T47D (cell line): ENCODE measurements at places on chromosomes 1 and 21.
A peak's percentile ranks its signal among the peaks of the same experiment; 100 is the strongest.

DNA sequence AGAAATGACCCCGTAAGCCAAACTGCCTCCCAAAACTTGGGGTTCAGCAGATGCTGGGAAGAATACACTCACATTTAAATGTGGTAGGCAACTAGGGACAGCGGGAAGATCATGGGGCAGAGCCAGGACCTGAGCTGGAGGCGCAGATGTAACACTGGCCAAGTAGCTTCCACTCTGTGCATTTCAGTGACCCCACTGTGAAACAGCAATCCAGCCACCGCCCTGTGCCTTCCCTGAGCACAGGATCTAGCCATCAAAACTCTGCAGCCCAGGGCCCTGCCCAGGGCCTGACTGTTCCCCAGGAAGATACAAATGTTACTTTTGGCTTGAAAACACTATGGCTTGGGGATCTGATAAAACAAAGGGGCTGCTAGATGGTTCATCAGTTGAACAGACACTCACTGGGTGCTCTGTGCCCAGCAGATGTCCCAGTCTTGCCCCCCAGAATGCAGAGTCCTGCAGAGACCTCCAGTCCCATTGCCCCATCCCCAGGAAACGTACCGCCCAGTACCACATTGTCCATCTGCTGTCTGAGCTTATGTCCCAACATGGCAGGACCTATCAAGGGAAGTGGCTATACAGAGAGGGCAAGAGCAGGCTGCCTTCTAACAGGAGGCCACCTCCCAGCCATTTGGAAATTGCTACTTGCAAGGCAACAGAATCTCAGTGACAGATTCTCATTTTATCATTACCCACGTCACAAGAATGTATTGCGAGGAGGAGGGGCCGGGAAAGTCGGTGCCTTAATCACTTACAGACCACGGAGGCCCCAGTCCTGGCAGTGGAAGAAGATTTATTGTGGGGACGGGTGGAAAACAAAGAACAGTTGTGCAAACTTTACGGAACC, 124.0 kb downstream of the DMRTB1 start:
- DNase-seq, result no peak

DNA sequence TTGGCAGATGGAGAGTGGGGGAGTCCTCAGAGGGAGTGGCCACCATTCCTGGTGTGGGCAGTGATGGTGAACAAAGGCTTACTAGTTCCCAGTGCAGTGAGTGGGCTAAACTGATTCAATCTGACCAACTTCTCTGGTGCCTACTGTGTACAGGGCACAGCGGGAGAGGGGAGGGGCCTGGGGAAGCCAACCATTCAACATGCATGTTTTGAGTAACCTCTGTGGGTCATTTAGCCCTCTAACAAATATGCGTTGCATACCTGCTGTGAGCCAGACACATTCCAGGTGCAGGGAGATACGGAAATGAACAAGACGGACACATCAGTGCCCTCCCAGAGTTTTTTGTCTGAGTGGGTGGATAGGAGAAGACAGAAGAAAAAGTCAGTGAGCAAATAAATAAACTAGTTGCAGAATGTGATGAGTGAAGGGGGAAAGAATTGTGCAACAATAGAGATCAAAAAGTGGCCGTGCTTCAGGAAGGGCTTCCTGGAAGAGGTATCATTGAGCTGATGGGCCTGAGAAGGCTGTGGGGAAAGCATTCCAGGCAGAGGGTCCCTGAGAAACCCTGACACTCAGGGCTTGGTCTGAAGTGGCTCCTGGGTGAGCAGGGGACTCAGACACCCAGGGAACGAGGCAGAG, 78.8 kb downstream of the EPHB2 start:
- peak; percentile 12 for DNase-seq

GRCh38 chr1:229111703-229112319, 159.1 kb upstream of the RAB4A start:
- DNase-seq, result peak; percentile 13

GRCh38 chr1:18041102-18041501, 66.5 kb upstream of the IGSF21 start:
- DNase-seq, result no peak

DNA sequence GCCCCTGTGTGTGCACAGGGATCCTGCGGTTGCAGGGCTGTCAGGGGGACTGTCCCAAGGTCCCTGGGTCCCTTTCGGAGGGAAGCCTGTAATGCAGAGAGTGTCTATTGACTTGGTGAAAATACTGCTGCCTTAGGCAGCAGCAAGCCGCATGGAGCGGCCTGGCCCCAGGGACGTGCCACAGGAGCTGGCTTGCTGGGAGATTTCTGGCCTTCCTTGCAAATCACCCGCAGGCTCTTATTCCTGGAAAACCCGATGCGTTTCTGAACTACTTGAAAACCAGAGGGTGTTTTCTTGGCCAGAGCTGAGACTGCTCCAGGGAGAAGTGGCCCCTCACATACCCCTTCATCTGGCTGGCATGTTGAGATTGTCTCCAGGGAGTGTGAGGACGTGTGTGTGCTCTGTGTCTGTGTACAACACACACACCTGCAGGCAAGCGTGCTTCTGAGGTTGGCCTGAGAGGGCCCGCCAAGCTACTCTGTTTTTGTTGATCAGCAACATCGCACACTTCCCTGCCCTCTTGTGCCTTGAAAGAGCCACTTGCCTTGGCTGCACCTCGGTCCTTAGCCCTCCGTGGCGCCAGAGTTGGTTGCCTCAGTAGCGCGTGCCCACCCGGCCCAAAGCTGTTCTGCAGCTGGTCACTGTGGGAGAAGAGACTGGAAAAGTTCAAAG, 10.5 kb downstream of the PRDM16 start:
- no peak for DNase-seq

DNA sequence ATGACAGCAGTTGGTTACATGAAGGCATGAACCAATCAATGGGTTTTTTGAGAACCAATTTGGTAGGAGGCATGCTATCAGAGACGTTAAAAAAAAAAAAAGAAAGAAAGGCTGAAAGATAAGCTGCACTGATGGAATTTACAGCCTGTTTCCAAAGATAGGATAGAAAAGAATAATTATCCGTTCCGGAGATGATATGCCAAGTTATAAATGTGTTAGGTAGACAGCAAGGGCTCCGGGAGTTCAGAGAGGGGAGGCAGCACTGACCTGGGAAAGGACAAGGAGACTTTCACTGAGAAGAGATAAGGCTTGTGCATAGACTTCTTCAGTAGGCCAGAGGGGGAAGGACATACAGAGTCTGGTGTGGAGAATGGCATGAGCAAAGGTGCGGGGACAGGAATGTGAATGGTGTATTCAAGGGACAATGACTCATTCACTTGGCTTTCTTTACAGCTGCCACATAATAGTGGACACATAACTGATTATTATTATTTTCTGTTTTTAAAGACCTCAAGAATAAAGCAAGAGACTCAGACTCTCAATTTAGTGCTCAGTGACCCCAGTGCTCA, 24.8 kb upstream of the ACBD6 start:
- DNase-seq, result no peak

DNA sequence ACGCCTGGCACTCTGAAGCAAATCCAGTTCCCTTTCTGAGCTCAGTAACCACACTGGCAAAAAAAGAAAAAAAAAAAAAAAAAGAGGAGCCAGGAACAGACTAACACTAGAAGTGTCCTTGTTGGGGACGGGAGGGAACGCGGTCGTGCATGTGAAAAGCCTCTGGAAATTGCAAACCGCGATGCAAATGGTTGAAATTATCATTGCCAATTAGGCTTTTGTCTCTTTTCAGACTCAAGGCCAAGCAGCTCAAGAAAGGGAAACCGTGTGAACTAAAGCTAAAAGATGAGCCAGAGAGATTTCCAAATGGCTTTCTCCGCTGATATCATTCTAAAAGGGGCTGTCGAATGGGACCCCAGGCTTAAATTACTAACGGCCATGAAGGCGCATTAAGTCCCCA, 13.5 kb downstream of the TRABD2B start:
- no peak for DNase-seq

DNA sequence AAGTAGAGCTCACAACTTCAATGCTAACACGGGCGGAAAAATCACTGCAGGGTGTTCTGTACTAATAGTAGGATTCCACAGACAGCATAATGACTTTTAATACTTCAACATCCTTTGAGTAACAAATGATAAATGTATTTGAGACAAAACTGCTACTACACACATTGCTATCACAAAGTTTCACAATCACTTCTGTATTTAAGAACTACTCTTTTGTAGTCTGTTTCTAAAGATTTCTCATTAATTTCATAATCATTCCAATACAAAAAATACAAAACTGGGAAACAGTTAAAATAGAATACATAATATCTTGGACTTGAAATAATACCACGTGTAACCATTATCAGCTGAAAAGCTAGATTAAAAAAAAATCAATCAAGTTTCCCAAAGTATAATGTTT, 2.7 kb downstream of the HMGN1 start:
- no peak for DNase-seq

GRCh38 chr1:71548398-71548890, 467.6 kb upstream of the ZRANB2 start:
- DNase-seq, result no peak

DNA sequence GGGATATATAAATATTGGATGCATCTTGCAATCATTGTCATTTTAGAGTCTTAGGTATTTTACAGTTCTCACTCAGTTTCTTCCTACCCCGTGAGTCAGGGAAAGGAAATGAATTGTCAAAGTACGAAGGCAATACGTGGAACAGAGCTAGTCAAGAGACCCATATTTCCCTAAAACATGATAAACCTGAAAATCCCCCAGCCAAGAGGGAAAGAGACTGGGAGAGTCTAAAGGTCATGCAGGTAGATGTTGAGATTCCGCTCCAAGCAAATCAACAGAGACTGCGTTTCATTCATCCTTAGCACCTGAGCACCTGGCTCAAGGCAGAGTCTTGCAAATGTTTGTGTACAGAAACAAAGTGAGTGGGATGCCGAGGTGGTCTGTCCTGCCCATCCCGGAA, 58.0 kb downstream of the SH3GLB1 start:
- DNase-seq, result no peak

- DNase-seq, result no peak
Observed at GRCh38 chr1:6912518-6912917, 127.3 kb downstream of the CAMTA1 start.

GRCh38 chr1:220707160-220707559, 17.0 kb downstream of the C1orf115 start:
- no peak for DNase-seq

GRCh38 chr1:219477861-219478260, 135.0 kb downstream of the ZC3H11B start:
- no peak for DNase-seq

GRCh38 chr1:180248731-180249681, 18.9 kb downstream of the LHX4 start:
- no peak for DNase-seq

GRCh38 chr1:20114021-20114648, 5.2 kb downstream of the PLA2G2D start:
- no peak for DNase-seq

GRCh38 chr1:186149591-186149990, 225.5 kb downstream of the TPR start:
- DNase-seq, result no peak

- no peak for DNase-seq
Observed at GRCh38 chr1:216535059-216535458, 111.8 kb upstream of the USH2A start.

DNA sequence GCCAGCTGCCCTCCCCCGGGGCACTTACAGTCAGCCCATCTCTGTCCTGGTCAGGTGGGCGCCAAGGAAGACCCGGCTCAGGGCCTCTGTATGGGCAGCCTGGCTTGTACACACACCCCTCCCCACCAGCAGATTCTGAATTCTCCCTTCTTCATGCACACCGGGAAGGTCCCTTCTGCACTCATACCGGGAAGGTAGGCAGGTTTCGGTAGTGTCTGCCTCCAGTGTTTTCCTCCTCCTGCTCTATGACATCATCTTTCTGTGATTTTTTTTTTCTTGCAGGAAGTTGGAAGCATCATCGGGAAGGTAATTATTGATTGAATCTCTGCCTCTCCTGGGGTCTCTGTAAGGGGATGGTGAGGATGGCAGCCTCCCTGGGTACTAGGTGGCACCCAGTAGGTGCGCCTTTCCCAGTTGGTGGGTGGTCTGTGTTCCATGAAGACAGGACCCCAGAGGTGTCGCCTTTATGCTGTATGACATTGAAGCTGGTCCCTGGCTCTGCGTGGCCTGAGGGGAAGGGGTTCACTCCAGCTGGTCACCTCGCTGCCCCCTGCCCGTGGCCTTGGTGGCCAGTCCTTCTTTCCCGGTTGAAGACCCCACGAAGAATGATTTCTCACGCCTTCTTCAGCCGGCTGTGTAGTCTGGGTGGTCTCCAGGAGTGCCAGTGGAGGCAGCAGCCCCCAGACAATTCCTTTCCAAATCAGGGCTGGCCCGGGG, 82.1 kb upstream of the COL6A1 start:
- no peak for DNase-seq

DNA sequence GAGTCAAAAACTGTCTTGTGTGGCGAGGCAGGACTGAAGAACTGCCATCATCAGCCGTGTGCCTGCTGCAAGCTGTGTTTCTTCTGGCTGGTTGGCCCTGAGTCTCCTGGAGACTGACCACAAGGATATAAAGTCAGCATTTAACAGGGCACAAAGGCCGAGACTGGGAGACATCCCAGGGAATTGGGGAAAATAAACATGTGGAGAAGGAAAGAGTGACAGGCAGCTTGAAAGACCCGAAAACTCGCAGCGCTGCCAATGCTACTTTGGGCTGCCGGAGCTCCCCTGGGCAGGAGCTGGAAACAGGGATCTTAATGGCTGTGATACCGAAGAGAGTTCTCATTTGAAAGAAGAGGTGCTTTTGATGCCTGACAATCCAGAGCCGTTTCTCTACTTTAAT, 125.3 kb upstream of the HMGB4 start:
- DNase-seq, result no peak

DNA sequence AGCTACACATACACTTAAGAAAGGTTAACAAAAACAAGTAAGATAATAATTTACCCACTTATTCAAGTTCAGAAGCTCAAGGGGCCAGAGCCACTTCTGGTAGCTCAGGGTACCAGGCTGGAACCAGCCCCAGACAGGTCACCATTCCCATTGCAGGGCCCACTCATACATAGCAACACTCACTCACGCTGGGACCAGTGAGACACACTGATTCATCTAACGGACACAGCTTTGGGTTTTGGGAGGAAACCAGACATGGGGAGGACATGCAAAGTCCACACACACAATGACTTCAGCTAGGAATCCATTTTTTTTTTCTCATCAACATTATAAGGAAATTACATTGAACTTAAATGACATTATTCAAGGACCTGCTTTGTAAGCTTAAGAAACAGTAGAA, 169.1 kb downstream of the ZC3H11B start:
- DNase-seq, result no peak

DNA sequence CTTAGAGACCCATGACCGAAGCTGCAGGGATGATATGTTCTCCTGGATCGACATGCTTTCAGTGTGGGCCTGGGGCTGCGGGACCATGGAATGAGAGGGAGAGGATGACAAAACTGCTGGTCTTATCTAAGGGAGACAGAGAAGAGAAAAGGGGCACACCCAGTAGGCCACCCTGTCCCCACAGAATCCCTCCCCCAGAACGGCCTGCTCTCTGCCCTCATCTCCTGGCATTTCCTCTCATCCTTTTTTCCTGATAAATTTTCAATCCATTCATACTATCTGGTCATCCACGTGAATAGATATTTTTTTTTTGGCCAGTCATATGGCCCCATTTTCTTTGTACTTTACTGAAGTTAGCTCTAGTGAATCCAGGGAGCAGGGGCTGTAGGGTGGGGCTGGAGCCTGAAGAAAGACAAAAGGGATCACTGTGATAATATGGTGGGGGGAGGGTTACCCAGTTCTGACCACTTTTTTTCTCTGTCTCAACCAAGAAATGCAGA, at the start of gene PKLR:
PKLR (minus strand) TSS at position 97 of the 500 bp plus-strand sequence; CDS start at position 54, 43 bp downstream.
- DNase-seq, result no peak
